ENCODE measurements at places on chromosomes 2 and 18. TPM values are rescaled to one million over a fixed set of nuclear protein-coding genes. Genes with fewer than 3 reads are reported as not detected.

Gene FAM161A
- 1.1 TPM for total RNA-seq

Gene IMMT
- 56.9 TPM for total RNA-seq

Gene ALPG
- total RNA-seq = not detected

Gene SUCLG1
- 78.2 TPM for total RNA-seq

Gene AGXT
- total RNA-seq = 1,598 TPM

Gene SERPINB8
- 18.9 TPM for total RNA-seq

Gene LINC00305
- not detected for total RNA-seq

Gene CPSF3
- 21.2 TPM for total RNA-seq

Gene GLI2
- total RNA-seq = 0.49 TPM

Gene PLCL1
- 0.20 TPM for total RNA-seq

Gene NEU2
- not detected for total RNA-seq

Gene POTEI
- not detected for total RNA-seq

Gene REEP1
- 0.88 TPM for total RNA-seq

Gene KLHL29
- 8.7 TPM for total RNA-seq

Gene MDH1B
- 0.32 TPM for total RNA-seq

Gene SULT1C2
- 0.87 TPM for total RNA-seq

Gene COL3A1
- total RNA-seq = 52.7 TPM
